ENCODE measurements at places on chromosomes 2 and 18. TPM values are rescaled to one million over a fixed set of nuclear protein-coding genes. Genes with fewer than 3 reads are reported as not detected.

The TANK gene
- 45.9 TPM for total RNA-seq

The SERPINB10 gene
- not detected for total RNA-seq

The CRYGC gene
- not detected for total RNA-seq

The UGT1A6 gene
- 1.5 TPM for total RNA-seq

The VSNL1 gene
- total RNA-seq = not detected

The PXDN gene
- total RNA-seq = 13.2 TPM

The RAX gene
- total RNA-seq = not detected

The MFSD2B gene
- 0.29 TPM for total RNA-seq

The CD8B2 gene
- not detected for total RNA-seq

The DSG1 gene
- not detected for total RNA-seq

The CROCC2 gene
- total RNA-seq = not detected

The GPR35 gene
- 0.65 TPM for total RNA-seq

The ZNF407 gene
- total RNA-seq = 2.5 TPM

The NRP2 gene
- total RNA-seq = 91.7 TPM

The SCYGR4 gene
- total RNA-seq = not detected

The MYOM1 gene
- total RNA-seq = 0.19 TPM

The SEC11C gene
- total RNA-seq = 54.6 TPM

The MAP2 gene
- 0.86 TPM for total RNA-seq

The CDH7 gene
- total RNA-seq = not detected

The IL36A gene
- not detected for total RNA-seq

The DCDC2C gene
- total RNA-seq = not detected

The ACMSD gene
- total RNA-seq = not detected

The SMIM21 gene
- not detected for total RNA-seq

The FOXI3 gene
- not detected for total RNA-seq

The NFATC1 gene
- total RNA-seq = 6.2 TPM

The IL36G gene
- not detected for total RNA-seq

The KIF5C gene
- 0.39 TPM for total RNA-seq

The FZD7 gene
- total RNA-seq = 6.2 TPM

The SOCS6 gene
- total RNA-seq = 34.5 TPM

The PDE11A gene
- 0.67 TPM for total RNA-seq

The INHA gene
- 0.36 TPM for total RNA-seq

The TCF23 gene
- total RNA-seq = not detected

The GAL3ST2 gene
- 0.13 TPM for total RNA-seq

The KCNG2 gene
- not detected for total RNA-seq

The EVX2 gene
- not detected for total RNA-seq

The C18orf54 gene
- 2.7 TPM for total RNA-seq

The NEB gene
- 0.21 TPM for total RNA-seq

The DNAJC10 gene
- 55.2 TPM for total RNA-seq

The SLC35F5 gene
- 53.4 TPM for total RNA-seq

The SIGLEC15 gene
- not detected for total RNA-seq

The VWA3B gene
- not detected for total RNA-seq

The KCTD18 gene
- total RNA-seq = 9.9 TPM

The ACSL3 gene
- total RNA-seq = 119 TPM

The MBD5 gene
- total RNA-seq = 3.9 TPM

The PSMA8 gene
- not detected for total RNA-seq

The TLX2 gene
- total RNA-seq = 0.36 TPM

The CD302 gene
- 2.3 TPM for total RNA-seq

The EPB41L3 gene
- total RNA-seq = 0.18 TPM

The RAMP1 gene
- total RNA-seq = not detected

The ATP6V1B1 gene
- total RNA-seq = 2.5 TPM

The BBS5 gene
- 4.8 TPM for total RNA-seq

The RGPD4 gene
- total RNA-seq = 0.07 TPM

The EN1 gene
- total RNA-seq = 0.87 TPM

Data from A549 treated with GW870086 at 1 μM for 4 hours (cell line).